ENCODE measurements at places on chromosomes 4 and X.

GRCh38 chr4:184588893-184589292 lies 60.4 kb downstream of the CASP3 start:
- no peak for DNase-seq

GRCh38 chr4:60368986-60369385 lies 831.1 kb upstream of the ADGRL3 start:
- DNase-seq, result no peak

DNA sequence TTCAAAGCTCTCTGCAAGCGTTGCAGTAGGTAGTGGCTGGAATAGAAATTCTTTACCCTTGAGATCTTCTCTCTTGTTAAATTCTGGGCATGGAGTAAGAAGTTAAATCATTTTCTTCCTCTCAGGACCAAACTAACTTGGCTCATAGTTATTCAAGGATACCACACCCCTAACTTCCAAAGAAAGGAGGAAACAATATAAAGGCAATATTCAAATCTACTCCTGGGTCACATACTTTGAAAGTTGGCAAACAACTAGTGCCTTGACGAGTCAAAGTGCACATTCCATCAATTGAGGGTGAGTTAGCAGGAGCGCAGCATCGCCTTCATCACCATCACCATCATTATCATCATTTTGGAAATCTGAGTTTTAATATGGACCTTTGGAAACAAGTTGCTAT lies 20.4 kb upstream of the KIT start:
- DNase-seq, result no peak

DNA sequence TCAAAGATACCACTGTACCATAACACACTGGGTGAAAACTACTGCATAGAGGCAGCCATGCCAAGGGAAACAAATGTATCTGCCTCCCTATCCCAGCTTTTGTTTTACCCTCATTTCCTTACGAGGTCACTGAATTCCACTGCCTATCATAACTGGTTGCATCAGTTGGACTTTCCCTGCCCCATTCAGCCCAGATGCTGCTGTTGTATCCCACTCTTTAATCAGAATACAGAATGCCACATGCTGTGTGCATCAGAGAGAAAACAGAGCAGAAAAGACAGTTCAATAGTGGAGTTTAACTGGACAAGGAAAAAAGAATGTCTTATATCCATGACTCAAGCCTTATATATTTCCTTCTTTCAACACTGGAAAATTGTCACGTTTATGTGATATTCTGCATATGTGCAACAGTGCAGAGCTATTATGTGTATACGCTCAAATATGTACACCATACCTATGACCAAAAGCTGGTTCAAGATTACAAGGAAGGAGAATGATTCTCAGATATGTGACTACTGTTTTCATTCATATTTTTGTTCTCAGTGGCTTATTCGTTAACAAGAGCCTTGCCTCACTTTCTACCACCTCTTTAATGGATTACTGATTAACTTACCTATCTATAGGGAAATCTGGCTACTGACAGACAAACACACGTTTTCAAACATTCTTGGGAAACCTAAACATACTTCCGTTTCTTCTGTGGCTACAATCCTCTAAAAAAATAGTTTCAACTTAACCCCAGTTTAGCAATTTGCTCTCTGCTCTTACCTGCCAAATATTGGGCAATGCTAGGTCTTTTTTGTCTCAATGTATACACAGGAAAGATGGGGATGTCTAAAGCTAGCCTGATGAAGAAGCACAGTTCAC lies 378.9 kb downstream of the SMARCA1 start:
- DNase-seq, result no peak

GRCh38 chr4:56314207-56314915 lies 72.9 kb downstream of the AASDH start:
- no peak for DNase-seq

- DNase-seq, result no peak
Measured at GRCh38 chrX:104335756-104336155, 81.0 kb upstream of the ESX1 start.

DNA sequence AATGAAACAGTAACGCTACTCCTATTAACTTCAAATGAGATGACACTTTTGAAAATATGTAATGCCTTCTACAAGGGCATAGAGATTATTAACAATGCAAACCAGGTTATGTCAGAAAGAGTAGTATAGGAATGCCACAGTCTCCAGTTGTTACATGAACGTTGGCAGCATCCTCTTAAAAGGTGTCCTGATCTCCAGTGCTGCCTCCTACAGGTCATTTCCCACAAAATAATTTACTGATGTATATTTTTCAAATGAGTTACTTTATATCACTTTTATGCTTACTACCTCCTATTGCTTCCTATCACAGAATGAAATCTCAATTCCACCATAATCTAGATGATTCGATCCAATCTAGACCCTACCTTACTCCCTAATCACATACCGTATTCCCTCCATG lies 195.2 kb upstream of the EPHA5 start:
- no peak for DNase-seq
